Fibroblast of mammary gland (primary cell): ENCODE measurements at places on chromosomes 4 and X.

DNA sequence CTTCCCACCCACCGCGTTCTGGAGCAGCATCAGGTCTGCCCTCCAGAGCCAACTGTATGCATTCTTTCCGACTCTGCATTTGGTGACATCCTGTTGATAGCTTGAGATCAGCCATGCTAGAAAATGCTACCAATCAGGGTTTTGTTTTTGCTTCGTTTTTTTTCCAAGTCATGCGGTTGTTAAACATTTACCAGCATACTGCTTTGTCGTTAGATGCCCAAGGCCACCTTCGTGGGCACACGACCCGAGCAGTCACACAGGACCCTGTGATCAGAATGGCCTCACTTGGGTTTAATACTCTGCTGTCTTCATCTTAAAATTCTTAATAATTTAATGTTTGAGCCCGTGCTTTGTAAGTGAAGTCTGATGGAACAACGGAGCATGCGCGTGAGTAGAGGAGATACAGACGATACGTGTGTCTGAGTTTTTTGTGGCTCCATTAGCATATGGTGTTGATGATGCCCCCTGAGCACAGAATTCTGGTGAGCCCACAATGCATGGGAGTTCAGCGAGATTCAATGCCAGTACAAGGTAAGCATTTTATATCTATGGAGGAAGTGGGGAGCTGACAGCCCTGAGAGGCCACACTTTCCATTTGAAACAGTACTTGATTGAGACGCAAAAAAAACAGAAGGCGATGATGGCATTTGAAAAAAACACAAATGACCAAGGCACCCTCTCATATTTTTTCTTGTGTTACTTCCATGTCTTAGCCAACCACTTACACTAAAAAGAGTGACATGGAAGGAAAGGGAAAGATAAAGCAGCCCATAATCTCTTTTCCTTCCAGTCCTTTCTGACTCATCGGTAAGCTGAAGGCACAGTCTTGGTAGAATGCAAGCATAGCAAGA lies 323.6 kb downstream of the BCOR start:
- DNase-seq: no peak

- DNase-seq: no peak
Observed at GRCh38 chrX:139971394-139971749, 6.1 kb upstream of the CXorf66 start.

DNA sequence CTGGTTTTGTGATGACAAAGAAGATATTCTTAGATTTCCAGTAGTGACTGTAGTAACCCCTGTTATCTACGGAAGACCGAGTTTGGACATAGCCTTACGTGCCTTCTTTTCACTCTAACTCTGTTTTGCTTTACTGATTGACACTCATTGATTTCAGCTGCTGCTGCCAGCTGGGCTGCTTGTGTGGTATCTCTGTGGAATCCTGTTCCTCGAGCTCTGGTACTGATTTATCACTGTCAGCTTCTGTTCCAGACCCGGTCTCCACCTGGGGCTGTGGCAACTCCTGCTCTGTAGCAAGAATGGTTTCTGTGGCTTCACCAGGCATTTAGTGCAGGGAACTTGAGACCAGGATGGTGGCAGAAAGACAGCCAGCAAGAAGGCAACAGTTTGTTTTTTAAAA lies 24.6 kb upstream of the LAP3 start:
- no peak for DNase-seq

DNA sequence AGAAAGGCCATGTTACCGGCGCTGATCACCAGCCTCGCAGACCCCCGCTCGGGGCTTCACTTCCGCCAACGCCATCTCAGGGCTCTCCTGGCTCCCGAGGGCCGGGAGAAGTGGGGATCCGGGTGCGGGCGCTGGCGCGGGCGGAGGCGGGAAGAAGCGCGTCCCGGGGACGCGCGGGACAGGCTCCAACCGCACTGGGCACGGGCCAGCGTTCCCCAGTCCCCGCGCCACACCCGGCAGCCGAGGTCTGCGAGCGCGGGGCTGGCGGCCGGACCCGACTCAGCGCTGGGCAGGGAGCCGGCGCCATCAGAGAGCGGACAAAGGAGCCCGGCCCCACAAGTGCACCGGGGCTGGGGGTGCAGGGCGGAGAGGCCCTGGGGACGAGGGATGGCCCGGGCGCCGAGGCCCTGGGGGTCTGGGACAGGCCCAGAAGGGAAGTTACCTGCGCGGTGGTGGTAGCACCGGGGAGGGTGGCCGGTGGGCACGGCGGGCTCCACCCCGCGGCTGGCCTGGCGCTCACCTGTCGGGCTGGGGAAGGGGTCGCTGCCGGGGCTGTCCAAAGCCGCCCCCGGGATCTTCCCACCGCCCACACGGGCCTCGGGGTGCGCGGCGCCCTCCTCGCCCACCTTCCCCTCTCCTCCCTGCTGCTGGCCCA lies 449 bp downstream of the CTPS2 start:
- DNase-seq: no peak

DNA sequence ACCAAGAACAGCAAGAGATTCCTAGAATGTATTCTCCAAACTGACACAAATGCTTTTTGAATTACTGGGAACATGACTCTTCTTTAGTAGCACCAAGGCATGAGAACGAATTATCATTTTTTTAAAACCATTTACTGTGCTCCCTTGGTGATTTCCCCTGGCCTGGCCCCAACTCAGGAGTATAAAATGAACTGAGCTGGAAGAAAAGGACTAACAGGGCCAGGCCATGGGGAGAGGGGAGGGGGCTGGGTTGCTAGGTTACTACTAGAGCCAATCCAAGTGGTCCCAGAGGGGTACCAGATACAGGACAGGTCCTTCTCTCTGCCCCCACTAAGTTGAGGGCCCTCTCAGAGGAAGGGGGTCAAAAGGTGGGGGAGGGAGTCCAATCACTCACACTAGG lies 23.1 kb downstream of the SASH3 start:
- DNase-seq: no peak

DNA sequence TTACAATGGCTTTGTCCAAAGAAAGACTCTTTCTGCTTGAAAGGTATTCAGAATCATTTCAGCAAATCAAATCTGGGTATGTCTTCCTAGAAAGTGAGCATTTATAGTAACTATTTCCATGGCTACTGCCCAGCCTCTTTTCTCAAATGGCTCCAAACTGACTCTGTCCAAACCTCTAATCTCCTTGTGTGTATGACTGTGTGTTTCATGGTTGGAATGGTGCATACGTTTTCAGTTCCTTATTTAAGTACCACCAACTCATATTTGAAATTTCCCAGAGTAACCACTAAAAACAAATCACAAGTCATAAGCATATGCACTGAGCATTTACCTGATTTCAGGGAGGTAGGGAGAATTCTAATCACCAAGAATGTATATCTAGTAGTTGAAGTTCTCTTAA lies 106.0 kb downstream of the TMEM144 start:
- peak; percentile 38 for DNase-seq

DNA sequence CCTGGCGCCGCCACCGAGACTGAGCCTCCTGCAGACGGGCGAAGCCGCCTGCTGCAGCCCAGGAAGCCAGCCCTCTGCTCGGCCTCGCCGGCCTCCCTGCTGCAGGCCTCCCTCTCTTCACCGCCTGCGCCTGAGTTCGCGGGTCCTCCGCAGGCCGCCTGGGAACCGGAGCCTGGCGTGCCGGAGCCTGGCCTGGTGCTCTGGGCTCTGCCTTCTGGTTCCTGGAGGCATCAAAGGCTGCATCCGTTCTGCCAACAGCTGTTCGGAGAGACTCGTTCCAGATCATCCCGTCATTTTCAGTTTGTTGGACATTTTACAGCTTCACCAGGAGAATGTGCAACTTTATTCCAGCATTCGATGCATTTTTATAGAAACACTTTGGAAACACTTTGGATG lies 178.0 kb downstream of the DCLK2 start:
- no peak for DNase-seq
